GM23338 (cell line): ENCODE measurements at places on chromosomes 3 and 15.
A peak's percentile ranks its signal among the peaks of the same experiment; 100 is the strongest.

DNA sequence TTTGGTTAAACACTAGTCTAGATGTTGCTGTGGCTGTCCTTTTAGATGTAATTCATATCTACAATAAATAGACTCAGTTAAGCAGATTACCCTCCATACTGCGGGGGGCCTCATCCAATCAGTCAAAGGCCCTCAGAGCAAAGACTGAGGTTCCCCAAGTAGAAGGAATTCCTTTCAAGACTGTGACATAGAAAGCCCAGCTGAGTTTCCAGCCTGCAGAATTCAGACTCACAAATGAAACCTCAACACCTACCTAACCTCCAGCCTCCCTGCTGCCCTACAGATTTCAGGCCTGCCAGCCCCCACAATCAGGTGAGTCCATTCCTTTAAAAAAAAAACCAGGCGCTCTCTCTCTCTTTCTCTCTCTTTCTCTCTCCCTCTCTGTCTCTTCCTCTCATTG lies 73.6 kb upstream of the NSMCE3 start:
- H3K4me1 ChIP-seq, result peaks cover 25% of the 10 kb centered on the region
- DNase-seq, result peak; percentile 37
- peak overlapping the region; percentile 8; the same call in 1 of the 2 replicates for H3K27ac ChIP-seq
- no peak overlapping the region for H3K4me3 ChIP-seq
- no peaks in the 10 kb centered on the region for H3K36me3 ChIP-seq
- no peaks in the 10 kb centered on the region for H3K27me3 ChIP-seq

DNA sequence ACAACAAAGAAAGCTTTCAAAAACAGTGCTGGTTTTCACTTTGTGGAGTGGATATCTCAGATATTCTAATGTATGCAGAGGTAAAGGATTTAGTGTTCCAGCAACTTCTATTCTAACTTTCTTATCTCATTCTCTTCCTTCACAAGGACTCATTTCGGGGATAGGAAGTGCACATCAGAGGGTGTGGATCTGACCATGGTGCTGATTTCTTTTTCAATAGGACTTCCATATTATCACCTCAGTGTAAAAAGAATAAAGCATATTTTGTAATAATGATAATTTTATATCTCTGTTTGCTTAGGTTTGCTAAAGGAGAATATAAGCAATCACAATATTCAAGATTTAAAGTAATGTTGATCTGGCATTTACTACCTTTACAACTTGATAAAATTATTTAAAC lies 12.5 kb upstream of the CADM2 start:
- H3K4me1 ChIP-seq, result no peaks in the 10 kb centered on the region
- DNase-seq, result peak; percentile 54
- no peaks in the 10 kb centered on the region for H3K27me3 ChIP-seq
- H3K27ac ChIP-seq, result no peak overlapping the region
- H3K36me3 ChIP-seq, result no peaks in the 10 kb centered on the region

GRCh38 chr3:52527732-52528585 lies 5.7 kb downstream of the NT5DC2 start:
- no peak overlapping the region for H3K4me3 ChIP-seq
- H3K36me3 ChIP-seq, result peaks cover 10% of the 10 kb centered on the region; the same call in 1 of the 2 replicates
- H3K27ac ChIP-seq, result no peak overlapping the region
- H3K27me3 ChIP-seq, result no peaks in the 10 kb centered on the region

DNA sequence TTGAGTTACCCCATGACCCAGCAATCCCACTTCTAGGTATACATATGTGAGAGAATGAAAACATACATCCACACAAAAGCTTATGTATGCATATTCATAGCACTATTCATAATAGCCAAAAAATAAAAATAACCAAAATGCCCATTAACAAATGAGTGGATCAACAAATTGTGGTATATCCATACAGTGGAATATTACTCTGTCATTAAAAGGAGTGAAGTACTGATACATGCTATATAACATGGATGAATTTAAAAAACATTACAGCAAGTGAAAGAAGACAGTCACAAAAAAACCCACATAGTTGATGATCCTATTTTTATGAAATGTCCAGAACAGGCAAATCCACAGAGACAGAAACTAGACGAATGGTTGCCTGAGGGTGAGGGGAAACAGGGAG lies 5.2 kb downstream of the C3orf20 start:
- H3K4me1 ChIP-seq, result no peaks in the 10 kb centered on the region
- no peak for DNase-seq

DNA sequence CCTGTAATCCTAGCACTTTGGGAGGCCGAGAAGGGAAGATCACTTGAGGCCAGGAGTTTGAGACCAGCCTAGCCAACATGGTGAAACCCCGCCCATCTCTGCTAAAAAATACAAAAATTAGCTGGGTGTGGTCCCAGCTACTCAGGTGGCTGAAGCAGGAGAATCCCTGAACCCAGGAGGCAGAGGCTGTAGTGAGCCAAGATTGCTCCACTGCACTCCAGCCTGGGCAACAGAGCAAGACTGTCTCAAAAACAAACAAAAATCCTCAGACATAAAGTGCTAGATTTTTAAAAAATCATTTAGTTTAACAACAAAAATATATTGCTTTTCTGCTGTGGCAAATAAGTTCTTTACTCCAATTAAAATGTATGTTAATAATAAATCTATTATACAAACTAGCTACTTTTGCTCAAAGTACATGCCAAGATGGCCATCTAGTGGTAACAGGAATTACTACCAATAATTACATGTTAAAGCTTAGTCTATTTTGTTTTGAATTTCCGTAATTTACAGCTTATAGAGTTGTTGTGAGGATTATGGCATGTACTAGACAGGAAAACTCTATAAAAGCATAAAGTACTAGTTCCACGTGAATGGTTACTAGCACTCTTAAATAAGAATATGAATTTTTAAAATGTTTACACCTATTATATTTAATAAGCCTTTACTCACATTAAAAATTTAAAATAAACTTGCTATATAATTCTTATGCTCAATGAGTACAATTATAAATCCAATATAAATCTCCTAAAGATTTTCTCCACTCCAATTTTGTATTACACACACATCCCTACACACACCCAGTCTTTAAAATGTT lies 39.0 kb downstream of the GABPB1 start:
- peak; percentile 62 for DNase-seq
- no peaks in the 10 kb centered on the region for H3K27me3 ChIP-seq
- no peaks in the 10 kb centered on the region for H3K4me1 ChIP-seq
- H3K4me3 ChIP-seq, result no peak overlapping the region
- H3K36me3 ChIP-seq, result no peaks in the 10 kb centered on the region
- H3K27ac ChIP-seq, result no peak overlapping the region

DNA sequence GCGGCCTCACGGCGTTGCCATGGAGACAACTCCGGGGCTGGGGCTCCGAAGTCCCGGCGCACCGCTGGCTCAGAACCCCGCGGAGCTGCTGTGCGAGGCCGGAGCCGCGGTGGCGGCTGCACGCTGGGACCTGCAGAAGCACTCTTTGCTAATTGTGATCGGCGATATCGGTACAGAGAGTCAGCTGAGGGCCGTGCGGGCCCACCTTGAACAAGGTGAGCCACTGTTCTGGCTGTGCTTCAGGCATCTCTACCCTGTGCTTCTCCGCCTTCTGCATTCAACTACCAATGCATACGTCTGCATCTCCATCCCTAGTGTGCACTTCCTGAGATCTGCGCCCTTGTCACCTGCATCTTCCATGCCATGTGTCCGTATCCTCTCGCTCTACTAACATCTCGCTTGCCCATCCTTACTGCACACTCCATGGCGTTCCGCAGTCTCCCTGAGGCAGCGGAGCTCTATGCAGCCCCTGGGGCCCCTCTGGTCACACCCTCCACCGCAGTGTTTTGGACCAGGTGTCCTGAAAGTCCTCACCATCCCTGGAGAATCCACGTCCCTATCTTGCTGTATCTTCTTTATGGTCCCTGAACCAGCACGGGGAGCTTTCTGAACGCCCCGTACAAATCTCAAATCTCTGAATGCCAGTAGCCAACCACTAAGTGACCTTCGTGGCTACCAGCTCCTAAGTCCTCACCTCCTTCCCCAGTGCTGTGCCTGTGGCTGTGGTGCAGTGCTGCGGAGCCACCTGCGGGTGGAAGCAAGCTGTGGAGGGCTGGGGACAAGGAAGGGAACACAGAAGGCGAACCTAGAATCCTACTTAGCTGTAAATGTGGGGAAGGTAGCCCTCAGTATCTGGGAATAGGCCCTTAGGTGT lies 6.2 kb upstream of the MAP1A start:
- H3K4me3 ChIP-seq, result peak overlapping the region; percentile 70
- H3K4me1 ChIP-seq, result peaks cover 24% of the 10 kb centered on the region
- no peak overlapping the region for H3K27ac ChIP-seq

- H3K4me1 ChIP-seq, result peaks cover 5% of the 10 kb centered on the region; the same call in 1 of the 2 replicates
- H3K27ac ChIP-seq, result no peak overlapping the region
- H3K4me3 ChIP-seq, result no peak overlapping the region
- no peaks in the 10 kb centered on the region for H3K36me3 ChIP-seq
- no peak for DNase-seq
These were observed 9.4 kb upstream of the EID1 start for GRCh38 chr15:48868536-48868935.

DNA sequence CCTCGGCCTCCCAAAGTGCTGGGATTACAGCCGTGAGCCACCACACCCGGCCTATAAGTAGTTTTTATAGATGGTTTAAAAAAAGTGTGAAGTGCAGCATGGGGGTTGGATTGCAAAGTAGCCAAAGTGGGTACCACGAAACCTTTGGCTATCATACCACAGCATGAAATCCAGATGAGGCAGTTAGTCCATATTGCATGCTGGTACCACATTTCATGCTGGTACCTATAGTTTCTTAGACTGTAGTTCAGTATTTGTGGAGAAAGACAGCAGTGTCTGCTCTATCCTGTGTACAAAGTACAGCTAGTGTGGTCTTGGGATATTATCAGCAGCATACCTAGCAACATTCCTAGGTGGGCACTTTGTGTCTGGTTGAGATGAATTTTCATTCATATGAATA lies 11.8 kb downstream of the ZNF609 start:
- no peaks in the 10 kb centered on the region for H3K36me3 ChIP-seq
- no peak overlapping the region for H3K4me3 ChIP-seq
- DNase-seq, result no peak
- H3K27ac ChIP-seq, result no peak overlapping the region

- H3K36me3 ChIP-seq, result no peaks in the 10 kb centered on the region
- H3K4me3 ChIP-seq, result no peak overlapping the region
- peaks cover 13% of the 10 kb centered on the region for H3K27me3 ChIP-seq
- H3K27ac ChIP-seq, result no peak overlapping the region
- DNase-seq, result peak; percentile 75
- H3K4me1 ChIP-seq, result peaks cover 18% of the 10 kb centered on the region; the same call in 1 of the 2 replicates
These were observed 28.1 kb downstream of the DNAJB8 start for GRCh38 chr3:128438488-128439072.
